ENCODE measurements at places on chromosomes 13 and 19.

GRCh38 chr13:81957121-81957520 lies 1616.2 kb upstream of the SPRY2 start:
- DNase-seq = no peak

GRCh38 chr13:40376867-40377535 lies 289.4 kb downstream of the FOXO1 start:
- DNase-seq = no peak

DNA sequence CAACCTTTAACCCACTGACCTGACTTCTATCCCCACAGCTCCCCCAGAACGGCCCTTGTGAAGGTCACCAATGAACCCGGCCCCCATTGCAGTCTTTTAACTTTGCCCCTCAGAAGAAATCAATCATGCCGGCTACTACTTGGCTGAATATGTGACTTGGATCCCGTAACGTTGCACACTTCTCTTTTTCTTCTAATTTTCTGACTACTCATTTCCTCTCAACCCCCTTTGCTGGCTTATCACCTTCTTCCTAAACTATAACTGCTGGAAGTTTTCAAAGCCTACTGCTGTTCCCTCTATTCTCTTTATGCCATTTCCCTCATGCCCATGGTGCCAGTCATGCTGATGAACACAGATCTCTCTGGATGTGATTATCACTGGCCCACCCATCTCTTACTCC lies 367.6 kb downstream of the DNAJC15 start:
- DNase-seq = no peak

- no peak for DNase-seq
Observed at GRCh38 chr13:37241786-37242185, 136.3 kb upstream of the CSNK1A1L start.

DNA sequence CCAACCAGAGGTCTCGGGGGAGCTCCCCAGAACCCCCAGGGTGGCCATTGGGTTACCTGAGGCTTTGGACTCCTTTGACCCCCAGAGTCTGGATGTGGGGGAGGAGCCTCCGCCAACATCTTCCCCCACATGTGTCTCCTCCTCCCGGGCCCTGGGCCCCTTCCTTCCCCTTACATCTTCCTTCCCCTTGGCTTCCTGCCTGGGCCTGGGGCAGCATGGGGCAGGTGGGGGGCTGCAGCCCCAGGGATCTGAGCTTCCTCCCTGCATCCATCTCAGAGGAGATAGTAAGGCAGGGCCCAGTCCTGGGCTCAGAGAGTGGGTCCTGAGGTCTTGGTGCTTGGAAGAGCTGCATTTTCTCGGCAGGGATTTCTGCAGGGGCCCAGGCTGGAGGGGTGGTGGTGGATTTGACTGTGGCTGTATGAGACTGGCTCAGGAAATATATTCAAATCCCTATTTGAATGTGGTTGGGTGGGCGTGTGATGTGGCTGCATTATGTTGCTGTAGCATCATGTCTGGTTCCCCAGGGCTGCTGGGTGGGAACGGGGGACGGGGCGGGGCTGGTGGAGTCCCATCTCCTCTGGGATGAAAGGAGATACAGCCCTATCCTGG lies 919 bp downstream of the VAV1 start:
- DNase-seq = peak; percentile 52

- DNase-seq = no peak
Observed at GRCh38 chr13:98201984-98202383, 24.9 kb upstream of the RNF113B start.

- DNase-seq = no peak
Observed at GRCh38 chr13:84126671-84127171, 244.4 kb upstream of the SLITRK1 start.

DNA sequence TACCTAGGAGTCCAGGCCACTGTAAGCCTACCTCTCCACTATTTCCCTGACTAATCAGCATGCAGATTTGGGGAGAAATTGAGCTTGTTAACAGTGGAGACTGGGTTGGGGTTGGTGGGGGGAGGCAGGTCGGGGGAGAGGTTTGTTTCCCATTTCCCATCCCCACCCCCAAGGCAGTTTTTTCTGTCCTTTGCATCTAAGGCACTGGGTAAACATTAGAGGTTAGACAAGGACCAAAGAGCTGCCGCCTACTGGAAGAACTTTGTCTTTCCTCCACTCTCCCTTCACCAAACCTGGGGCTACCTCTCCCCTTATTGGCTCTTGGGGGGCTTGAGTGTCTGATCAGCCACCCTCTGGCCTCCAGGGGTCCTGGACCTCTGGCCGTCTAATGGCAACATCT lies 953 bp downstream of the KCNN4 start:
- no peak for DNase-seq

DNA sequence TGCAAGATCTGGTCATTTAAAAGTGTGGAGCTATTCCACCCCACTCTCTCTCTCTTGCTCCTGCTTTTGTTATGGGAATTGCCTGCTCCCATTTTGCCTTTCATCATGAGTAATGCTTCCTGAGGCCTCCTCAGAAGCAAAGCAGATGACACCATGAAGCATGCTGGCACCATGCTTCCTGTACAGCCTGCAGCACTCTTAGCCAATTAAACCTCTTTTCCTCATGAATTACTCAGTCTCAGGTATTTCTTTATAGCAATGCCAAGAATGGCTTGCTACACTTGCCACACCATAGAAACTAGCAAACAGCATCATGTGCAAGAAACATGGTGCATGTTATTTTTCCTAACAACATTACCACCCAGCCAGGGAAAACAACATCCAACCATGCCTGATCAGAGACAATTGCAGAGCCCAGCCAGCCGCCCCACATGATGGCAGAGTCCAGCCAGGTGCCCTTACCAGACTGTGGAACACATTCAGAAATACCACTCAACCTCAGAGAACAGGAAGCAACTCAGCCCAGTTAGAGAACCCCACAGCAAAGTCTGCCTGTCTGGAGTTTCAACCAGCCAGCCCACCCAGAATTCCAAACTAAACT lies 36.9 kb downstream of the SYDE1 start:
- no peak for DNase-seq

GRCh38 chr13:48319531-48320398 lies 16.2 kb downstream of the RB1 start:
- DNase-seq = no peak

GRCh38 chr13:98097749-98098148 lies 45.1 kb upstream of the FARP1 start:
- DNase-seq = no peak

DNA sequence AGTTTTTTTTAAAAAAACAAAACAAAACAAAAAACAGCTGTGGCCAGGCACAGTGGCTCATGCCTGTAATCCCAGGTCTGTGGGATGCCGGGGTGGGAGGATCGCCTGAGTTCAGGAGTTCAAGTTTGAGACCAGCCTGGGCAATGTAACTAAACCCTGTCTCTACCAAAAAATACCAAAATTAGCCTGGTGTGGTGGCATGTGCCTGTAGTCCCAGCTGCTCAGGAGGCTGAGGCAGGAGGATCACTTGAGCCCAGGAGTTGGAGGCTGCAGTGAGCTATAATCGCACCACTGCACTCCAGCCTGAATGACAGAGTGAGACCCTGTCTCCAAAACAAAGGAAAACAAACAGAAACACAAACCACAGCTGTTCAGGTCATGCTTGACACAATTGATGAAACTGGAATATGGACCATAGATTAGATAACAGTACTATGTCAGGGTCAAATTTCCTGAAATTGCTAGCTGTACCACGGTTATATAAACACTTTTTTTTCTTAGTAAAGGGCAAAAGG lies 6.9 kb upstream of the ANGPTL4 start:
- DNase-seq = no peak

GRCh38 chr13:39536906-39537305 lies 66.1 kb downstream of the LHFPL6 start:
- DNase-seq = no peak

GRCh38 chr13:99087954-99088491 lies 110.2 kb upstream of the DOCK9 start:
- peak; percentile 24 for DNase-seq

DNA sequence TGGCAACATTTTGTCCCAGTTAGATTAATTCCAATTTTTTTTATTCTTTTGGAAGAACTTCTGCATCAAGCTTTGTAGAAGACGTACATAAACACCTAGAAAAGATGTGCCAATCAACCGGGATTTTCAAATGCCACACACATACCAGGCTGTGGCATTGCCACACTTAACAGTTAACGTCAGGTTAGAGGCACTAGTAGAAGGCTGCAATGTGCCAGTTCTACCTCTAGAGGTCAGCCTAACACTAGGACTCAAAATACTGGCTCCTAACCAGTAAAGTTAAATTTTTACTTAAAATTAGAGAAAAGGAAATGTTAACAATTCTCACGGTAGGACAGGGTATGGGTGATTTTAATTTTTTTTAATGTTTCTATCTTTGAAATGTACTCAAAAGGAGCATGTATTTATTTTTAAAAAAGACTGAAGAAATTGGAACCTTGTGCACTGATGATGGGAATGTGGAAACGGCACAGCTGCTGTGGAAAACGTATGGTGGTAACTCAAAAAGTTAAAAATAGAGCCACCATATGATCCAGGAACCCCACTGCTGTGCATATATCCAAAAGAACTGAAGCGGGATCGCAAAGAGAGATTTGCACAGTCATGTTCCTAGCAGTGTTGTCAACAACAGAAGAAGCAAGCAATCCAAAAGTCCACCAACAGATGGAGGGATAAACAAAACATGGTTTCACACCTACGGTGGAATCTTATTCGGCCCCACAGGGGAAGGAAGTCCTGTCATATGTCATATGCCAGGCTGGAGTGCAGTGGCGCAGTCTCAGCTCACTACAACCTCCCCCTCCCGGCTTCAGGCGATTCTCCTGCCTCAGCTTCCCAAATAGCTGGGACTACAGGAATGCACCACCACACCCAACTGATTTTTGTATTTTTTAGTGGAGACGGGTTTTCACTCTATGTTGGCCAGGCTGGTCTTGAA lies 30.3 kb downstream of the CRYL1 start:
- DNase-seq = peak; percentile 61

DNA sequence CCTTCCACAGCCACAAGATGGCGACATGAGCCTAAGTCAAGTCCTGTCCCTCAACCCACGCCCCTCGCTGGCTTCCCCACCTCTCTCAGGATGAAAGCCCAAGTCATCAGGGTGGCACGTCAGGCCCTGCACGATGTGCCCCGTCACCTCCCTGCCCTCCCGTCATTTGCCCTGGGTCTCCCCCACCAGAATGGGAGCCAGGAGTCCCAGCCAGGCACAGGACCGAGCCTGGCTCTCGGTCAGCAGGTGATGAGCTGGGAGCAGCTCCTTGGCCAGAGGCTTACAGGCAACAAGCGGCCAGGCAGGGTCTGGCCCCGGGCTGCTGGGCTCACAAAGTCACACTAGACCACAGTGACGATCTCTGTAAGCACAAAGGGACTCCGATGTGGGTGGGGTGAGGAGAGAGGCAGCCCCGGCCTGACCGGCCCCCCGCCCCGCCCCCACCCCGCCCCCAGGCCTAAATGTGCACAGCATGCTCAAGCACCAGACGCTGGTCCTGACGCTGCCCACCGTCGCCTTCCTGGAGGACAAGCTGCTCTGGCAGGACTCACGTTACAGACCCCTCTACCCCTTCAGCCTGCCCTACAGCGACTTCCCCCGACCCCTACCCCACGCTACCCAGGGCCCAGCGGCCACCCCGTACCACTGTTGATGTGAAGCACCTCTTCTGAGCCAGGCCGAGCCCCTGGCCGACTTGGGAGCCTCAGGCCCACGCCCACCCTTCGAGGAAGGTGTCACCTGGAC lies 7.3 kb downstream of the MRPL4 start:
- DNase-seq = peak; percentile 81

GRCh38 chr19:50434525-50434924 lies 1.8 kb downstream of the MYBPC2 start:
- DNase-seq = no peak

- DNase-seq = no peak
Observed at GRCh38 chr19:45294291-45295029, 28.2 kb downstream of the CKM start.

- no peak for DNase-seq
Observed at GRCh38 chr13:106376401-106377112, 158.9 kb downstream of the EFNB2 start.

DNA sequence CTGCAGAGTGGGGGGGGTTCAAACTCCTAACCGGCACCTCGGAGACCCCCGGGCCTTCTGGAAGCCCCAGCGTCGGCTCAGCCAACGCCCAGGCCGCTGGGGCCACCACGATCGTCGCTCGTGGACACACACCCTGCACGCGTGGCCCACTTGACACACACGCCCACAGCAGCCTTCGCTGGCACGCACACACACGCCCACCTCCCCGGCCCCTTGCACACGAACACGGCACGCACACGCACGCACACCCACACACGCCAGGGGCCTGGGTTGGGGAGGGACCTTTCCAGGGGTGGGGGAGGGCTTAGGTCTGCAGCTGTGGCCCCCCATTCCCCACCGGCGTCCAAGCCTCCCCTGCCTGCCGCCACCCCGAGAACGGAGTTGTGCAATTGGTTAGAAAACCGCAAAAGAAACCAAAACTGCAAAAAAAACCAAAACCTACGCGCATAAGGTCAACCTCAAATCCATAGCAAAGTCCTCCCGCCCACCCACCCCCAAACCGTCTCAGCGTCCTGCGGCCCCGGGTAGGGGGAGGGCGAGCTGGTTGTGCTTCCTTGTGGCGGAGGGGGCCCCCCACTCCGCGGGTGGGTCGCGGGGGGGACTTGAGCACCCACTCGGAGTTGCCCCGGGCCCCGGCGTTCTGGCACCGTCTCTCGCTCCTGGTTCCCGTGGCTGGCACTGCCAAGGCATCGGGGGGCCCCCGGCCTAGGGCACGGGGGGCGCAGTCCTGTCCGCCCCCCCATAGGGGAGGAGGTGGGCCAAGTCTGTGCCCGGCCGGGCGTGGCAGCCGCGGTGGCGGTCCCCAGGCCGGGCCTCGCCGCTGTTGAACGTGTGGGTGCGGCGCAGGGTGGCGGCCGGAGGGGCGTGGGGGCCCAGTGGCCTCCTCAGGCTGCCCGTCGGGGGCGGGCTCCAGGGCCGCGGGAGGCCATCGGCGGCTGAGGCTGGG lies 3.3 kb upstream of the LRG1 start:
- no peak for DNase-seq

GRCh38 chr19:16882146-16882545 lies 6.7 kb upstream of the F2RL3 start:
- DNase-seq = no peak
